ENCODE measurements at places on chromosomes 7 and 10.

- DNase-seq: no peak
Observed at GRCh38 chr10:119370111-119370741, 162.9 kb downstream of the GRK5 start.

DNA sequence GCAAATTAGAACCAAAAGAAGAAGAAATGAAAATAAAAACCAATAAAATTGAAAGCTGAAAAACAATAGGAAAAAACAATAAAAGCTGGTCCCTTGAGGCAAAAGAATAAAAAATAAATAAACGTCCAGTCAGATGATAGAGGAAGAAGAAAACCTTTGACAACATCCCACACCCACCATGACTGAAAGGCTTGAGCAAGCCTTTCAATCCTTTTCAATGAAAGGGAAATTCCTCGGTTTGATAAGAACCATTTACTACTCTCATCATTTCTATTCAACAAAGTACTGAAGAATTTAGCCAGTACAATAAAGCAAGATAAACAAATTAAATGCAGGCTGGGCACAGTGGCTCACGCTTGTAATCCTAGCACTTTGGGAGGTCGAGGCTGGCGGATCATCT lies 3.8 kb downstream of the SLC25A40 start:
- no peak for DNase-seq

DNA sequence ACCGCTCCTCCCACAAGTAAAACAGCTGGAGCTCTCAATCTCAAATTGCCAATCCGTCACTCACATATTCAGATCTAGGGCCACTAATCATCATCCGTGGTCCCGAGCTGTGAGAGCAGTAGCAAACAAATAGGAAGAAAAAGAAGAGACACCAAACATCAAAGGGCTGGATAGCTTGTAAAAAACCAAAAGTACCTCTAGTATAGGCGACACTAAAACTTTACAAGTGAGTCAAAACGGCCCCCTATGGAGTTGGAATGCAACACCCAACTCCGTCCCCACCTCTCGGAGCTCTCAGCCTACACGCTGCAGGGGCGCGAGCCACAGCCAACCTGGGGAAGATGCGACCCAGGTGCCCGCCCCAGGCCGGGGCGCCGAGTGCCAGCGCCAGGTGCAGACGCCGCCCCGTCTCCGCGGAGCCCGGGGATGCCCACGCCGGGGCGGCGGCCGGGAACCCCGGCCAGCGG lies 581 bp downstream of the FAM3C start:
- peak; percentile 26 for DNase-seq

DNA sequence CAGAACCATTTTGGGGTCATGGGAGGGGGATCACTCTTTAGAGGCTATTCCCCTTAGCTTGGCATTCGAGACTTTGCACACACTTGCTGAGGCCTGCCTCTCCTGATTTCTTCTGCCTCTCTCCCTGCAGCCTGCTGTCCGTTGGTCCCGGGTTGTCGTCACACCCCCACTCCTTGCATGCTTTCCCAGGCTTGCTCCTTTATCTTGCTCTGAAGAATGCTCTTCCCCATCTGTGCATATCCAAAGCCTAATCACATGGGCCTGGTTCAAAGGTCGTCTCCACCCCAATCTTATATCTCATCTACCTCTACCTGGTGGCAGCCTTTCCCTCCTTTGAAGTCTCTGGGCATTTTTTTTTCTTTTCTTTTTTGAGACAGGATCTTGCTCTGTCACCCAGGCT lies 24.3 kb upstream of the EMX2 start:
- no peak for DNase-seq

DNA sequence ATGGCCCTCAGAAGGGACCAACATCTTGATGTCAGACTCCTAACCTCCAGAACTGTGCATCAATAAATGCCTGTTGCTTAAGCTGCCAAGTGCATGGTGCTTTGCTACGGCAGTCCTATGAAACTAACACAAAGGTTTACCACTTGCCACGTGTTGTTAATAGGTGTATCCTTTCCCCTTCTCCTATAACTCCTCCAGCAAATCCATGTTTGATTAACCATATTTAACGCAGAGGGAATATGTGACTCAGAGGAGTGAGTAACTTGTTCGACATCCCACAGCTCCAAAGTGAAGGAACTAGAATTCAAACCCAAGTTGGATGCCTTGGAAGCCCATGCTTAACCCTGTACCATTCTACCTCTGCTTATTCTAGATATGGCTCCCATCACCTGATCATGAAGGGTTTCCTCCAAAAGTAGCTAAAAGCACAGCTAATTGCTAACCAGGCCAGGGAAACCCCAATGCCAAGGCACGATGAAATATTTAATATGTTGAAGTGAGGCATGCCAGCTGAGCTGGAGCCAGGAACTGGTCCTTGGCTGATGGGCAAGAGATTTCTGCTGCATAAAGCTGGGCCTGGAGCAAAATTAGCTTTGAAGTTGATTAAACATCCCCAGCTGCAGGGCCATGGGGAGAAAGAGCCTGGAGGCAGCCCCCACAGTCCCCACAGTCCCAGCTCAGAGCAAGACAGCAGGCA lies 131.9 kb downstream of the C10orf90 start:
- DNase-seq: no peak

DNA sequence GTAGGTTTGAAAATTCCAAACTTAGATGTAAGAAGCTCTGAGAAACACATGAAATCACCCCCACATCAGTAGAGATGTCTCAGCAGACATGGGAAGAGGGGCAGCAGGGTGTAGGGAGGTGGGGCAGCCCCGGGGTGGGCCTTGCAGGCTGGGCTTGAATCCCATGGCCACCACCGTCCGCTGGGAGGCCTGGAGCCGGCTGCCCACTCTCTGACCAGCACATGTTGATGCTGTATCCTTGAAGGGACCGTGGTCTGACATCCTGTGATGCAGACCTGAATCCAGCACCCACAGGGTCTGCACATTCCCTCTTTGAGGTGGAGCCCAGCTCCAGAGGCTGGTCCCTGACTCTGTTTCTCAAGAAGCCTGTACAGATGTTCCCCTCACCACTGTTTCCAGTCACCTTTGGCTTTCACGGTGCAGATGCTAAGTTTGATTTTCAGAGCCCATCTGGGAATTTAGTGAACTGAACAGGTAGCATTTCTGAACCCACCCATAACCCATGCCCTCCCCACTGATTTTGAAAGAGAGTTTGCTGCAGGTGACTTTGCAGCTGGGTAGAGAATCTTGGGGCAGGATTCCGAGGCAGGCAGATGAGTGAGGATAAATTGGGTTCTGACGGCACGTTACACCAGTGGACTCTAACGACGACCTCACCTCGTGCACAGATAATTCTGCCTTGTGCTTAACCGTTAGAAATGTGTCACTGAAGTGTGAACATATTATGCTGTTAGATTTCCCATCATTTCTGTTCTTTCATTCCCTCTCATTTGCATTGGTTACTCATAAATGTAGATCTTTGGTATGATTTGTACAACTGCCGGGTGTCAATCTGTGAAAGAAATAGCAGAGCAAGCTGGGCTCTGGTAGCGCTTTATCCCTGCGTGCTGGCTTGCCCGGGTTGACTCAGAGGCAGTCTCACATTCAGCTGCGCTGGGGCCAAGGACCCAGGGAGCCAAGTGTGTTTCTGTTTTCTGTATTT lies 45.7 kb downstream of the IKZF1 start:
- peak; percentile 83 for DNase-seq
